CD4-positive, alpha-beta T cell treated with Interleukin-21 for 1 hour (primary cell): ENCODE measurements at places on chromosomes 11 and 22.
A peak's percentile ranks its signal among the peaks of the same experiment; 100 is the strongest.

DNA sequence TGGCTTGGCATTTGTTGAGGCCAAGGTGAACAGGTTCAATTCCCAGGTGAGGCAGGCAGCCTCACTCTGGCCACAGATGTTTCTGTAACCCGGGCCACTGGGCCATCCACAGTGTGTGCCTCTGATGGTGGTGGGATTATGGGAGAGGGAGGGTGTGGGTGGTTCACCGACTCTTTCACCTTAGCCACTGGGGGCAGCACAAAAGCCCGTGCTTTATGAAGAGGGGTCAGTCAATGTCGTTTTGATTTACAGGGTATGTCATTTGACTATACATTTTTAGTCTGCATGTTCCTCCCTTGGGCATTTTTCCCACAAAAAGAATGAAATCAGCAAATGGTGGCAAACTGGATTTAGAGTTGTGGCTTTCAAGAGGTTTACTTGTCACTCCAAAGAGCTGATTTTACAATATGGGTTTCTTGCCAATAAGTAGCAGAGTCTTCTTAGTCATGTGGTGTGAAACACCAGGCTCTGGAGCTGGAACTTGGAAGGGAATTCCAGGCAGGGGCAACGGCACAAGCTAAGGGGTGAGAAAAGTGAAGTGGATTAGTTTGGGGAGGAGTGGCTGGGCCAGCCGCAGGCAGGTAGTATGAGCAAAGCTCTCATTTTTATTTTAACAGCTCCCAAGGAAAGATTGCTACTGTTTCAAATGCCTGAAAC lies 217.8 kb upstream of the ZBED5 start:
- no peak for DNase-seq

DNA sequence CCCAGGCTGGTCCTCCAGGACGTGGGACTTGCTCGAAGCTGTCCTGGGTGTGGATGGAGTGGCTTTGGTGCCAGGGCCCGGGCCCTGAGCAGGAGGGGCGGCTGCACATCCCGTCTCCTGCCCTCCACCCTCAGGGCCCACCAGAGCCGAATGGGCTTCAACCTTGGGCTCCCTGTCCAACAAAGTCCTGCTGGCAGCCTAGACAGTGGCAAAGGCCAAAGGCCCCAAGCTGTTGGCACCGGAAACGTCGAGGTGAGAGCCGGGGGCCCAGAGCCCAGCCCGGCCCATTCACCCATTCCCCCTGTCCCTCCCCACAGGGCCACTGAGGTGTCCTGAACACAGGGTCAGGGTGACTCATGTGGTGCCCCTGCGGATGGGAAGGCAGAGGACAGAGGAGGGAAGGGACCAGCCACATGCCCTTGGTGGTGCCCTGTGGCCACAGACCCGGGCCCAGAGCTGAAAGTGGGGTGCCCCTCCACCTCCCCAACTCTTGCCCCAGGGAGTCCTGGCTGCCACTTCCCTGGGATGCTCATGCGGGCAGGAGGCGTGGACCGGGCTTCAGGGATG lies 9.1 kb downstream of the TSPAN32 start:
- DNase-seq: no peak

GRCh38 chr22:22933807-22934542 lies 46.4 kb downstream of the IGLL5 start:
- no peak for DNase-seq

- no peak for DNase-seq
Observed at GRCh38 chr11:87076260-87076783, 38.6 kb downstream of the TMEM135 start.

GRCh38 chr11:111945198-111945597 lies 8.1 kb downstream of the DIXDC1 start:
- DNase-seq: no peak

- no peak for DNase-seq
Observed at GRCh38 chr11:2816941-2817421, 68.6 kb downstream of the CDKN1C start.

DNA sequence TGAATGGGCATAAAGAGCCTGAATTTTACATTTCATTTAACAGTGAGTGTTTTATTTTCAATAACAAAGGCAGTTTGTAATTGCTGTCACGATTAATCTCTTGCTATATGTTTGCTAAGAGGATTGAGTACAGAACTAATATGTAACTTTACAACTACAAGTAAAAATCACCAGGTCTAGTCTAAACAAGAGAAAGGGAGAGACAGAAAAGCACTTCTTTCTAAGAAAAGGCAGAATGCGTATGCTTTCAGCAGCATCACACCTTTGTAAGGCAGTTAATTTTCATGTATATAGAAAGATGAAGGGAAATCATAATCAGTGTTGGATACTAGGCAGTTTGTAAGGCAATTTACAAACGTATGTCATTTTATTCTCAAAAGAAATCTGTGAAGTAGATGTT lies 169.8 kb downstream of the NELL1 start:
- DNase-seq: no peak

GRCh38 chr22:46135611-46136485 lies 14.5 kb upstream of the PPARA start:
- DNase-seq: no peak

DNA sequence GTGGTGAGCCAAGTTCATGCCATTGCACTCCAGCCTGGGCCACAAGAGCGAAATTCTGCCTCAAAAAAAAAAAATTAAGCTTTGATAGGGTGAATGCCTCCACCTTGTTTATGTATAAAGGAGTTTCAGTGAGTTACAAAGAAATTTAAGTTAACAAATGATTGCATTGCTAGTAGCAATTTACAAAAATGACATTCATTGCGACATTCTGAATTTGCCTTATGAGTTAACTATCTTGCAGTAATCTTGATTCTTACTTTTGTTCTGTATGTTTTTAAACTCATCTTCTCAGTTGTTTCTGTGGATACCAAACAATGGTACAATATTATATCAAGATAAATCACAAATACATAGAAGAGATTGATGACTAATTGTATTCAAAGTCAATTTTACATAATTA lies 207.0 kb downstream of the DDX10 start:
- DNase-seq: no peak

DNA sequence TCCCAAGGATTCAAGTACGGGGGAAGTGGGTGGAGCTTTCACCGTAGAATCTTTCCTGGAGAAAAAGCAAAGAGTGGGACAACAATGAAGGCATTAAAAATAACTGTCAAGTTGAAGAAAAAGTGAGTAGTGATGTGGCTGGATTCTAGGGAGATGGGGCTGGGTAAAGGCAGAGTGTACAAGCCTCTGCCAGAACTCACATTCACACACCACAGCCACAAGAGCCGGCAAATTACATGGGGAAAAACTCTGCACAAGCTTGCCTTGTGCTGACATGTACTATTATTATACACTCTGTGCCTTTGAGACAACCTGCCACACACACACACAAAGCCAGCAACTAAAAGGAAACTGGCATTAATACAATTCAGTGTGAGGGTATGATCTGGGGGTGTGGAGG lies 182.6 kb downstream of the LARGE1 start:
- no peak for DNase-seq

DNA sequence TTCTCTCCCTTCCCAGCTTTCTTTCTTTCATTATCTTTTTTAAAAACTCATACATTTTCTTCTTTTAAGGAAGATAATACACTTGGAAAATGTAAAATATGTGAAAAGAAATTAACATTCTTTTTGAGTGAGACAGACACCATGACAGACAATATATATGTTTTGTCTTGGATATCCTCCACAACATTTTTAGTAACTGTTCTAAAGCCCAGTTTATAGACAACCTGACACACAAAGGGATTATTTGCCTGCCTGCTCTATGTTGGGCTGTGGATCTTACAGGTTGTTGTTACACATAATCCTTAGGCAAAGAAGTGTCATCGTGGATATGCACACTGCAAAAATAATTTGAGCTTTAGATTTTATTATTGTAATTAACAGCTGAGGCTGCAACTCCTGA lies 301.4 kb upstream of the PDGFD start:
- no peak for DNase-seq

GRCh38 chr11:122155765-122156527 lies 39.9 kb upstream of the BLID start:
- no peak for DNase-seq

DNA sequence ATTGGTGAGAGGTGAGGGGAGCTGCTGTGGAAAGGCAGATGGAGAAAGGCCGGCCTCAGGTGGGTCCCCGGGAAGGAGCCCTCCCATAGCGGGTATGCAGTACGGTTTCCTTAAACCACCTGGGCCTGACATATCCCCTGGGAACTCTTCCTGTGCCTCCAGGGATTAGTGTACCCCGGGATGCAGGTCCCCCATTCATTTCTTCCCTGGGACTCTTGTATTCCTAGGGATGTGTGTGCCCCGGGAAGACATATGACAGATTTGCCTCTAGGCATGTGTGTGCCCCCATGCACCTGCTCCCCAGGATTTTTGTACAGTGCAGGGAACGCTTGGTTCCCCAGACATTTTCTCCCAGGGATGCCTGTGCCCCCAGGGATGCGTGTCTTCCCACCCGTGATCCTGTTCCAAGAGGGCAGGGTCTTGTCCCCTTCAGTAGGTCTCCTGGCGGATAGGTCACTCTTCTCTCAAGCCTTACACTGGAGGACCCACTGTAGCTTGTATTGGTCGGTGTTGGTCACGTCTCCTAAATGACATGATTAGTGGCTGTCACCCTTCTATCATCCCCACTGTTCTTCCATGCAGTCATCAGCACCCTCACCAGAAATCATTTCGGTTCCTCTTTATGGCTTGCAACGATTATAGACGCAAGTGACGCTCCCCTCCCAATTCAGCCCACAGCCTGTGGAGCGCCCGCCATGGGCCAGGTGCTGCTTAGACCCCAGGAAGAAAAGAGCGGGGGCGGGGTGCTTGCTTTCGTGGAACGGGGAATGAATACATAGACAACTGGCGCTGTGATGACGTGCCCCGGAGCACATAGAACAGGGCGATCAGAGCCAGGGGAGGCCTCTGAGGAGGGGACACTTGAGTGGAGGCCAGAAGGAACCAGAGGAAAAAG lies 1.3 kb downstream of the PARVB start:
- peak; percentile 28 for DNase-seq

DNA sequence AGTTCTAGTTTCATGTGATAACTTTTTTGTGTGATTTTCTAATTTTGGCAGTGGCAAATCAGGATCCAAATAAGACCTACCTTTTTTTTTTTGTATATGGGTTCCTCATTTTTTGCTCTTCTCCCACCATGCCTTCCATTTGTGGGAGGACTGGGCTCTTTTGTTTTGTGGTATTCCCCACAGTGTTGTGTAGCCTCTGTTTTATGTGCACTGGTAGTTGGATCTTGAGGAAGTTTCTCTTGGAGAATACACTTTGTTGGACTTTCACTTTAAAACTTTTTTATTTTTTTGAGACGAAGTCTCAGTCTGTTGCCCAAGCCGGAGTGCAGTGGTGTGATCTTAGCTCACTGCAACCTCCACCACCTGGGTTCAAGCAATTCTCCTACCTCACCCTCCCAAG lies 39.7 kb downstream of the PPP6R3 start:
- DNase-seq: no peak

DNA sequence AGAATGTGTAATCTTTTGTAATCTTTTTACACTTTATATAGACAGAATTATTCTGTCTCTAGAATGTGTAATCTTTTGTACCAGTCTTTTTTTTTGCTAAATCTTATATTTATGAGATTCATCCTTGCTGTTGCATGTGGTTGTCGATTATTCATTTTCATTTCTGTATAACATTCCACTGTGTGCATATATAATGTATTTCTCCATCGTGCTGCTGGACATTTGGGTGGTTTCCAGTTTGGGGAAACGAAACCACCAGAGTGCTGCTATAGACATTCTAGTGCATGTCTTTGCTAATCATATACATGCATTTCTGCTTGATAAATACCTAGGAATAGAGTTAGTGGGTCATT lies 146.5 kb downstream of the GRIK4 start:
- DNase-seq: no peak

DNA sequence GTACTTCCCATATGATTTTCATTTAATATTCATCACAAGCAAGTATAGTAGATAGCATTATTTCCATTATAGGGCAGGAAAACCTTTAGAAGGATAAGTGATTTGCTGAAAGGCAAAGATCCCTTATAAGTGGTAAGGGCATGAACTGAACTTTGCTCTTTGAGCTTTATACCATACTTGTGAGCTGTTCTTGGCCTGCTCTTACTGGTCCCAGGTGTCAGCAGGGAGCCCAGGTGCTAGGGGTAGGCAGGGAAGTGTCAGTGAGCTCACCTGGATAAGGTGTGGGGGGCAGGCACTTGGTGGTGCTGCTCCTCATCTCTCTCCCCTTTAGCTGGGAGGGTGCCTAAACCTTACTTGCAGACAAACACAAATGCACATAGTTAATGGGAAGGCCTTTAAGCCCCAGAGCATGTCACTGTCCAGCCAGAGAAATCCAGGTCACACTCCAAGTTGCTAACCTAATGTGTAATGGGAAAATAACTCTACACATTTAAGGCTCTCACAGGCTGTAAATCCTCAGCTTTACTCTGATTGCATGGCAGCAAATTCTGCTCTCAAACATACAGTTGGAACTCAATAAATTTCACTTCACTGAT lies 114.4 kb downstream of the PLEKHA7 start:
- no peak for DNase-seq

GRCh38 chr22:50630376-50630775 lies 2.4 kb upstream of the ARSA start:
- DNase-seq: no peak

GRCh38 chr11:41660585-41660984 lies 201.1 kb upstream of the LRRC4C start:
- DNase-seq: no peak

- no peak for DNase-seq
Observed at GRCh38 chr22:35661464-35661863, 13.2 kb downstream of the APOL6 start.

DNA sequence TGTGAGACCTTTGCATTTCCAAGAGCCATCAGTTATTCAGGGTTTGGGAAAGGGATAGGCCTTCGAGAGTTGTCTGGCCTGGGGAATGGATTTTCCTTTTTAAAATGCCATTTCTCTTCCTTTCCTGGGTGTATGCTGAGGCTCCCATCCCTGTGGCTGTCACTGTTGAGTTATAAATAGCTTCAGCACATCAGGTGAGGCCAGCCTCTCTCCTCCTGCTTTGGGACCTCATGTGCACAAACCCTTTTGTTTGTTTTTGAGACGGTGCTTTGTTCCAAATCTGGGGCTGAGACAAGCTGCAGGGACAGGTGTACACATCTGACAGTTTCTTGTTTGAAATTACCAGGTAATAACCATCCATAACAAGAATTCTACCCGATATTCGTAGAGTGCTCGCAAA lies 1.3 kb downstream of the TEF start:
- no peak for DNase-seq

- no peak for DNase-seq
Observed at GRCh38 chr11:8177136-8177535, 8.3 kb upstream of the RIC3 start.
